ENCODE measurements at places on chromosomes 12 and 14.

DNA sequence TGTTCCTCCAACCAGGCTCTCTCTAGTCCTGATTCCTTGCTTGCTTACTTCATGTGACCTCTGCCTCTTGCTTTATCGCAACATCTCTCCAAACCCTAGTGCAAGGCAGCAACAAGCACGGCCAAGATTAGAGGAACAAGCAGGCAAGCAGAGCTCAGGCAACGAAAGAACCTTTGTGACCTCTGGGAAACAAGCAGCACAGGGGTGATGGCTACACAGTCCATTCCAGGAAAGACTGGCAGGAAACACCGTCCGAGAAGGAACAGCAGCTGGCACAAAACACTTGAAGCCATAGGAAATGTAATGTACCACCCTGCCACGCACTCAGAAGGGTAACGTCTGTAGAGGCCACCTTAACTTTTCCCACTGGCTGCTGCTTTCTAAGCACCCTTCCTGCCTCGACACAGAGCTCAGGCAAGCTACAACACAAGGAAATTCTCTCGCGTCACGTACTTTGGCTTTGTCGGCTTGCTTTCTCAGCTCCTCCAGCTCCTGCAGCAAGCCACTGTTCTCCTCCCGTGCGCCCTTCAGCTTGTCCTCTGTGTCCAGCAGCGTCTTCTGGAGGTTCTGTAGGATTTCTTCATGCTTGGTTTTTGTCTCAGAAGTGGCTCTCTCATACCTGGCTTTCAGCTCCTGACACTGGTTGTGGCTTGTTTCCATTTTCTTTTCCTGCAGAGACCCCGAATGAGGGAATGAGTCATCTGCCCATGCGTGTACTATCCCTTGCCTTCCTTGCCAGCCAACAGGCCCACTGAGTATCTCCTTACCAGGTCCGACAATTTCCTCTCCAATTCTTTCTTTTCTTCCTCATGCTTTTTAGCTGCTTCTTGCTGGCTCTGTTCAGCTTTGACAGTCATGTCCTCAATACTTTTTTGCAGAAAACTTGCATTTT is 61.4 kb upstream of the VPS33A start:
- DNase-seq: no peak

- DNase-seq: no peak
Observed at GRCh38 chr12:78617683-78618082, 246.9 kb upstream of the SYT1 start.

DNA sequence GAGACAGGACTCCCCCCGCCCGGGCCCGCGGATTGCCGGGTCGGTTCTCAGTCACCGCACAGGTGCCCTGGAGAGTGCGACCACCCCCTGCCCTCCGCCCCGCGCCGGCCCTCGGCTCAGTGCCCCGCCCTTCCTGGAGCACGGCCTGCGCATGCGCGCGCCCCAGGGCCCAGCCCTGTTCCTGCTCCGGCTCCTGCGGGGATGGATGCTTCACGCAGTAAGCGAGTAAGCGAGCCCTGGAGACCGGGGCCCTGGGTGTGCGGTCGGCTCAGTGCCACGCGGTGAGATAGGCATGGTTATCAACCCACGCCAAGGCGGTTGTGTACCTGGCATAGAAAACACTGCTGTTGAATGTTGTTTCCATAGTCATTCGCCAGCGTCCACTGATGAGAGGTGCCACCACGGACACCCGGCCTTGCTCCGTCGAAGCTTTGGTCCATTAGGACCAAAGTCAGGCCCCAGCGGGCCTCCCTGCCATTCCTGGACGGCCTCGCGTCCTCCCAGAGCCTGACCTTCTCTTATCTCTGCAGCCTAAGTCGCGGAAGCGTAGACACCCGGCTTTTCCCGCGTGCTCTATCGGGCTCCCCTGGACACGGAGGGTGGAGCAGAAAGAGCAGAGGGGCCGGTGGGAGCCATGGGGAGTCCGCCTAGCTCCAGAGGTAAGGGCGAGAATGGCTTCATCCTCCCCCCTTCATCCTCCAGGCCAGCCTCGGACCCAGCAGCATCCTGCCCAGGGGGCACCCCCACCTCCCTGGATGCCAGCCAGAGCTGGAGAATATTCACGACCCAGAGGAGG is 90.6 kb downstream of the PAPOLA start:
- peak; percentile 13 for DNase-seq

DNA sequence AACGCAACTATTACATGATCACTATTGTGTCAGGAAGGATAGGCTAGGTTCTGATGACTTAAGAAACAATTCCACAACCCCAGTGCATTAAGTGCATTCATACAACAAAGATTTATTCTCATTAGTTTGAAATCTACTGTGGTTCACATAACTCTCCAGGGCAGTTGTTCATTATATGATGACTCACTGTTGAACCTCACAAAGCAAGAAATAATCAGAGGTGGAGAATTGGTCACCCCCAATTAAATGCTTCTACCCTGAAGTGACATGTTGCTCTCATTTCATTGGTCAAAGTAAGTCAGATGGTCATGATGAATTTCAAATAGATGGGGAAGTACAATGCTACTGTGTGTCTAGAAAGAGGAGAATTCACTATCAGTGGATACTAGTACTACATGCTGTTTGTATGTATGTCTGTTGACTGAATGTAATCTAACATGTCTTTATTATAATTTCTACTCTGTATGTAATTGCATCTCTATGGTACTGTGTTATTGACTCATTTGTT is 6.1 kb upstream of the HELB start:
- DNase-seq: no peak

- DNase-seq: peak; percentile 69
Observed at GRCh38 chr12:51421266-51421884, 3.3 kb upstream of the SLC4A8 start.

DNA sequence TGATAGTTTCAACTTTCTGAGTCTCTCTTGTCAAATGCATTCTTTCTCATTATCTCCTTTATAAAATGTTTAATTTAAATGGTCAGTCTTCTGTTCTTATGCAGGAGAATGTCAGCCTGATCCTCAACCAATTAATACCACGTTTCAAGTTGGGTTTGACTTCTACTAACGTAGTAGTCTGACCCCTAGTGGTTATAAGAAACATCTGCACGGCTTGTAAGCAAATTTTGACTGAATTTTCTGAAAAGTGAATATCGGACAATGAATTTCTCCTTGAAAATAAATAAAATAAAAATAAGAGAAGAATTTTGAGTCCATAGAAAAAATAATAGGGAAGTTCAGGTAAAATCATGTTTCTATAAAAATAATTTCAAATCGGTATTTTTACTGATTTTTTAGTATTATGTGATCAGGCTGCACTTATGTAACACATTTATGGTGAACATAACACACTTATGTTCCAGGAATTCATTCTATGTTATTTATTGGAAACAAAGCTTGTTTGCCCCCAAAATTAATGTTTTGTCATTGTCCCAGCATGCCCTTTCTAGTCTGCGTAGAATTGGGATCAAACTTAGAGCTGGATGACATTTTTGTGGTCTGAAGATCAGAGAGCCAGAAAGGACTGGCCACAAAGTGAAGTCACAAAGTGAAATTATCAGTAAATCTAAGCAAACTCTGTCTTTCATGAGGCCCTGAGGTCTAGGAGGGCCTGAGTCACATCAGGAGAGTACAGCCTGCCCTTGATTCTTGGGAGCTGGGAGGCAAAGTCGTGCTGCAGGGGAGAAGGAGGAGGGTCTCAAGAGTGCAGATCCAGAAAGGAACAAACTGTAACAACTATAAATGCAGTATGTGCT is 101.2 kb upstream of the STXBP6 start:
- peak; percentile 52 for DNase-seq

DNA sequence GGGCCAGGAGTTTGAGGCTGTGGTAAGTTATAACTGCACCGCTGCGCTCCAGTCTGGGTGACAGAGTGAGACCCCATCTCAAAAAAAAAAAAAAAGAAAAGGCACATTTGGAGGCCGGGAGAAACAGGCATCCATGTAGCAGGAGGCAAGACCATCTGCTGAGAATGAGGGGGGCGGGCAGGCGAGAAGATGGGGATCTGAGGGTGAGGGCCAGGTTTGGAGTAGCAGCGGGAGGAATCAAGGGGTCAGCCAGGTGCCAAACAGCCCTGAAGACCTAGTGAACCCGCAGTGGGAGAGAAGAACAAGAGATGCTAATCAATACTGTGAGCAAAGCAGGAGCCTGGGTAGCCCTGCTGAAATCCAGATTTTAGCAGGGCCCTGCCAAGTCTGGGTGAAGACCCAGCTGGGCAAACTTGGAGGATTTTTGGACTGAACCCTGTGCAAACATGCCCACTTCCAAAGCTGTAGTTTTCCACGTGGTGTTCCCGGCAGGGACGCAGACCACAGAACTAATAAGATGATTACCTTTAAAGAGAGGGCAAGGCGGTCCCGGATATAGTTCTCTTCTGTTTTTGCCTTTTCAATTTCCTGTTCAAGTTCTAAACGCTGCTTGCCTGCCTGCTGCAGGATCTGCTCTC is 61.0 kb downstream of the NIN start:
- DNase-seq: no peak

GRCh38 chr12:6887460-6887859 is 14.4 kb upstream of the SPSB2 start:
- DNase-seq: no peak

GRCh38 chr12:20486233-20486632 is 117.9 kb downstream of the PDE3A start:
- DNase-seq: peak; percentile 23

DNA sequence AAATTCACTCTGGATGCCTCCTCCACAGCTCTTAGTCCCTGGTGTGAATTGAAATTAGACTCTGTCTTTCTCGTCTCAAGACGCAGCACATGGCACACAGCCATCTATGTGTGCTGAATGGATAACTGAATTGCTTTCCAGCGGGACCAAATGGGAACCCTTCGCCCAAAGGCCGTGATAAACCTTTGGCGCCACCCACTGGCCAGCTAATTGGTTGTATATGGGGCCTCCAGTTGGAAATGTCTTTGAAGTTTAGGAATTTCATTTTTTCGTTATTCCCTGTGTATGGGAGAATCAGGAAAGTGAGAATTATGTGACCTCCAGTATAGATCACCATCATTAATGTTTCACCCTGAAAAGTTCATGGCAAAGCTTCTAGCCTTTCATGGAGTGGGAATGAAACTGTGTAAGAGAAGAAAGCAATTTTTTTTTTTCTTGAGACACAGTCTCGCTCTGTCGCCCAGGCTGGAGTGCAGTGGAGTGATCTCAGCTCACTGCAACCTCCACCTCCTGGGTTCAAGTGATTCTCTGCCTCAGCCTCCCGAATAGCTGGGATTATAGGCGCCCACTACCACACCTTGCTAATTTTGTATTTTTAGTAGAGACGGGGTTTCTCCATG is 9.8 kb upstream of the HSP90AA1 start:
- DNase-seq: peak; percentile 68

- DNase-seq: no peak
Observed at GRCh38 chr12:105221583-105222283, 14.2 kb downstream of the APPL2 start.

- no peak for DNase-seq
Observed at GRCh38 chr12:99978152-99978551, 6.6 kb downstream of the ANKS1B start.

GRCh38 chr12:16437281-16437816 is 89.9 kb downstream of the MGST1 start:
- no peak for DNase-seq

DNA sequence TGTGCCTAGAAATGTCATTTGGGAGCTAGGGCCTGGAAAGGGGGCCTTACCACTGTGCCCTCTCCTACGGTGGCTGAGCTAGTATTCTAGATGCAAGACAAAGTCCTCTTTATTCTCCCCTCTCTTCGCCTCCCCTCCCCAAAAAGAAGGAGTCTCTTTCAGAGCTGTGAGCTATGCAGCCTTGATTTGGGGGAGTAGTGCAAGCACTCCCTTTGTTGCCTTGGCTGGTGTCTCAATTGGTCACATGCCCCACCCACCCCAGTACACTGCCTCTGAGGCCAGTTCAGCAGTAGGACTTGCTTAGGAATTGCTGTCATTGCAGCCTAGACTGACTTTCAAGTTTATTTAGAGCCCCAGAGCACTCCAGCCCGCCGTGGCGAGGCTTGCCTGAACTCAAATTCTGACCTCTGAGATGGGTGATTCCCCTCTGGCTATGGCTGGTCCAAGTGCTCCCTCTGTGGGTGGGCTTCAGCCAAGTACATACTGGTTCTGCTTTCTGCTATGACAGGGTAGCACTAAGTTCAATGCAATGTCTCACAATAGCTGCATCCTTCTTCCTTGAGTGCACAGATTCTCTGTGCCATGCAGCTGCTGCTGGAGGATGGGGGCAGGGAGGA is 37.0 kb upstream of the FBXO33 start:
- no peak for DNase-seq

- DNase-seq: no peak
Observed at GRCh38 chr14:54935958-54936357, 33.3 kb upstream of the GCH1 start.

- DNase-seq: no peak
Observed at GRCh38 chr12:46209914-46210872, 58.6 kb downstream of the SLC38A1 start.

GRCh38 chr12:53120685-53121525 is 17.6 kb downstream of the SOAT2 start:
- no peak for DNase-seq

DNA sequence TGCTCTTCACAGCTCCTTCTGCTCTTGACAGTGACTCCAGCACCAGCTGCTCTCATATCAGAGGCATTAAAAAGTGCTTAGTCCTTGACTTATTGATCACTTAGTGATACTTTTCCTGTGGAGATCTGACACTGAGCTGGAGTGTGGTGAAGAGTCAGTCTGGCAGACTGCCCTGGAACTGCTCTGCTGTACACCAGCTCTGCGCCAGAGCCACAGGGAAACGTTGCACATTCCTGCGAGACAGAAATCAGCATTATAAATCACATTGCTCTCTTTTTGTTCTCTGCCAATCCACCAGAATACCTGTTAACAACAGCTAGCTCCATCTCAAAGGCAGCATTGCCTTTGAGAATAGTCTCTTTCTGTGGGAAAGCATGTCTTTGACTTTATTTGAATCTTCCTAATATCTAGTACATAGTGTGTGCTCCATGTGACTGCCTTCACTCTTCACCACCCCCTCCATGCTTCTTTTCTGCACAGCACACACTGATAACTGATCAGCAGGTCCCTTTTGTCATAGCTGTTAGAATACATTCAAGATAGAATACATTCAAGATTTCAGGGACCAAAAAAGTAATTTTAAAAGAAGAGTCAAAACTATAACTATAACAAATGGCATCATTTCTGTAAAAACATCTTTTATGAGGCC is 48.2 kb upstream of the VSX2 start:
- no peak for DNase-seq

GRCh38 chr12:89521364-89522223 is 3.0 kb downstream of the GALNT4 start:
- no peak for DNase-seq

DNA sequence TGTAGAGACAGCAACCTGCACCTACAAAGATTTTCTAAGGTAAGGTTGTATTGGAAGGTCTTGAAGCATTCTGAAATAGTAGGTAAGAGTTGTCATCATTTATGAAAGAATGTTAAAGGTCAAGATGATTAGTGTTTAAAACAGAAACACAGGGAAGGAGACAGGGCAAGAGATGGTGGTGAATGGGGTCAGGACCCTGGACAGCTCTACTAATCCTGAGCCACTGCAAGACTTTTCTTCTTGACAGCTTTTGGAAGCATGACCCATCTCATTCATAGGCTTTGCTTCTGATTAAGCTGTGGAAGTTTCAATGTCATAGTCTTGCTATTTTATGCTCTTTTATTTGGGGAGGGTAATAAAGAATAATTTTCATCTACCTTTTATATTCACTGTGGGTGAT is 75.5 kb upstream of the CAND1 start:
- DNase-seq: peak; percentile 27

GRCh38 chr14:103989034-103989433 is 46.7 kb upstream of the RD3L start:
- DNase-seq: no peak
